Esophagus muscularis mucosa (tissue), 4 donors: ENCODE measurements at places on chromosomes 4 and X.

DNA sequence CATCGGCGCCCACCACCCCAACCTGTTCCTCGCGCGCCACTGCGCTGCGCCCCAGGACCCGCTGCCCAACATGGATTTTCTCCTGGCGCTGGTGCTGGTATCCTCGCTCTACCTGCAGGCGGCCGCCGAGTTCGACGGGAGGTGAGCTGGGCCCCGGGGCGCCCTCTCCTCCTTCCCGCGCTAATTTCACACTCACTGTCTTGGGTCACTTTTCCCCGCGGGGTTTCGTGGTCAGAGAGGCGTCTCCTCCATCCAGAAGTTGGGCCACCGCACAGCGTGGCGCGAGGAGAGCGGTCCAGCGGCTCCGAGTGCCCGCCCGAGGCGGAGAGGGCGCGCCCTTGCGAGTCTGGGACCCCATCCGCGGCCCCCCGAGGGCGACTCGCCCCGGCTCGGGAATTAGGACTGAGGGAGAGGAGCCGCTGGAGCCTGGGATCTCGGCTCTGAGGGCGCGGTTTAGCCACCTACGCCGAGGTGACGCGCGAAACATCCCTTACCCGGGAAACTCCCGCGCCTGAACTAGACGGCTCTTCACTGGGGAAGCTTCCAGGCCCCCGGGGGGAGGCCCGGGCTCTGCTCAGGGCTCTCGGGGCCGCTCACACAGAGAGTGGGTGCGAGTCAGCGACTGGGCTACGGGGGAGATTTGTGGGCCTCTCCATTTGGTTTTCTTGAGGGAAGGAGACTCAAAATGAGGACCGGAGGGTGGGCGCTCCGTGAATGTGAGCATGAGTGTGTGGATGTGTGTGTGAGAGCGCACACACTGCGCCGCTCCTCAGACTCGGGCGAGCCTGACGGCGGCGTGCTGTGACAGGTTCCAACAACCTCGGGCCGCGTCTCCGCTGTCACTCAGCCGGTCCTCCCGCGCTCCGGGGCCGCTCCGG lies 551 bp downstream of the NPNT start:
- no peak for DNase-seq

DNA sequence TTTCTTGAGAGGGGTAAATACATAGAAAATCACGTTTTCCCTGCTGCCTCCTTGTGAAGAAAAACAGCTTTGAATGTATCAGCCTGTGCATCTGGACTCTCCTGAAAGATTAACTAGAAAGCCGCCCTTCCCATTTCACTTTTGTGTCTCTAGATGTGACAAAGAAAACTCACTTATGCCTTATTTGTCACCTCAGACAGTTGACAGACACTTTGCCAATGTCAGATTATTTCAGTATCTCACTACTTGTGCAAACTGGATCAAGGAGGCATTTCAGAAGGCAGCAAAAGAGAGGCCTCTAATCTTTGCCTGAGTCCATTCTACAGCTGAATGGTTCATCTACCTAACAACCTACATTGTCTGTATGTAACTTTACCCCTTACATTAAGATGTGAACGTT lies 754.9 kb downstream of the RPA4 start:
- no peak for DNase-seq

DNA sequence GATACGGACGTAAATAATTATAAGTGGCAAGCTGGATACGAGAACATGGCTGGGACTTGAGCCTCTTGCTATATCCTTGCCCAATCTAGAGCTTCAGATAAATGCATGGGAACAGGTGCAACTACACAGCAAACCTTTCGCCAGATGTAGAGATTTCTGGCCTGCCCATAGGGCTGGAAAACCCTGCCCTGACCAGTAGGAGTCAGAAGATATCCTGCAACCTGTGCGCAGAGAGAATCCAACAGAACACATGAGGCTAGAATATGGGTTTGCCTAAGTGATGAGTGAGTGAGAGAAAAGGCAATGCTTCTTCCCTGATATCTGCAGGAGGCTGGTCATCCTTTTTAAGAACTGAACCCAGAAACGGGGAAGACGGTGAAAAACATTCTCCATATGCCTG lies 805.3 kb upstream of the TENM3 start:
- DNase-seq: no peak

- DNase-seq: no peak
Observed at GRCh38 chr4:141309874-141310273, 89.2 kb downstream of the ZNF330 start.

DNA sequence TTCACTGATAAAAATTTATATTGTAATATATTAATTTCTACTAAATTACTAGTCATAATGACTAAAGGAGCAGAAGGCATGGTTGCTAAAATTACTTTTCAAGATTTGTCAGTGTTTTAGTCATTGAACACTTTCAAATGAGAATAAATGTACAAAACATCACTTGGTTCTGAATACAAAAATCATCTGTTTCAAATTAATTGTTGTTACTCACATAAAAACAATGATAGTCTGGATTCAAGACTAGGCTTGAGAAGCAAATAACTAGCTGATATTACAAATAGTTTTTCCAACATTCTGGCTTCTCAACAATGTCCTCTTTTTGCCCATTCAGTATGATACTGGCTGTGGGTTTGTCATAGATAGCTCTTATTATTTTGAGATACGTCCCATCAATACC lies 112.5 kb downstream of the ANAPC10 start:
- no peak for DNase-seq

GRCh38 chr4:127558489-127559407 lies 74.0 kb upstream of the INTU start:
- DNase-seq: no peak

DNA sequence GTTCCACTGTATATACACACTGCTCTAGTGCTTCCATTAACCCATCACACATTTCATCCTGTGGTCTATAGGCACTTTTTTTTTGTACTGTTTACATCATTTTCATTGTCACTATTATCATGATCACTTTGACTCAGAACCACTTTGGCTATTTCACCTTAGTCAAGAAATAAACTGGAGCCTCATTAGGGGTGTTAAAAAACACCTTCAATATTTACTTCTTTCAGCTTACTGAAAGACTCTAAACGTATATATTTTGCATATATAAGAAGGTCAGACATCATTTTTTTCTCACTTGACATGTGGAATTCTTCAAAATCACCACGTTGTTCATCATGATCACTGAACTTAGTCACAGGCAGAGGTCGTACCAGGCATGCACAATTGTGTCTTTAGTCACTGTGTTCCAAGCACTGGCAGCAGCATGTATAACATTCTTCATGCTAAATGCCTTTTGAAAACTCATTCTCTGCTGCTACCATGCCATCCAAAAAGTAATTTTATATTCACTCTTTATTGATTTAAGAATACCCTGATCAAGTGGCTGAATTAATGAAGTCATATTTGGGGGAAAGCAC lies 229.2 kb upstream of the ARSJ start:
- no peak for DNase-seq

GRCh38 chrX:148282504-148282903 lies 217.9 kb upstream of the AFF2 start:
- DNase-seq: no peak

DNA sequence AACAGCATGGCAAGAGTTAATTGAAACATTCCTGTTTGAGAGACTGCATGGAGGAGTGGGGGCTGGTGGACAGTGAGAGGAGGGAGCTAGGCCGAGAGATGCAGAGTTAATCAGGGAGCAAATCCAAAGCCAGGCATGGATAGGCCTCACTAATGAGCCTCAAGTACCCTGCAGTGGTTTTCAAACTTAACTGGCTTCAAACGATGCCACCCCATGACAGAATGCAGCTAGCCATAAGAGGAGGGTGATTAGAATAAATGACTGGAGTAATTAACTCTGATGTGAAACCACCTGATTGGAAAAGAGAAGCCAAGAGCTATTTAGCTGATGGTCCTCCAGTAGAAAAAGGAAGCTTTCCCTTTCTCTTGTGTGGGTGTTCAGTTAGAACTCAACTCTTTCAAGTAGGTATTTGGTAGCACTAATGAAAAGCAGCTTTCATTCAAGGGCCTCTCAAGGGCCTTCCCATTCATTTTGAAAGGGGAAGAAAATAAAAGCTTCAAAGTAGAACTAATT lies 215.4 kb upstream of the MAB21L2 start:
- no peak for DNase-seq

DNA sequence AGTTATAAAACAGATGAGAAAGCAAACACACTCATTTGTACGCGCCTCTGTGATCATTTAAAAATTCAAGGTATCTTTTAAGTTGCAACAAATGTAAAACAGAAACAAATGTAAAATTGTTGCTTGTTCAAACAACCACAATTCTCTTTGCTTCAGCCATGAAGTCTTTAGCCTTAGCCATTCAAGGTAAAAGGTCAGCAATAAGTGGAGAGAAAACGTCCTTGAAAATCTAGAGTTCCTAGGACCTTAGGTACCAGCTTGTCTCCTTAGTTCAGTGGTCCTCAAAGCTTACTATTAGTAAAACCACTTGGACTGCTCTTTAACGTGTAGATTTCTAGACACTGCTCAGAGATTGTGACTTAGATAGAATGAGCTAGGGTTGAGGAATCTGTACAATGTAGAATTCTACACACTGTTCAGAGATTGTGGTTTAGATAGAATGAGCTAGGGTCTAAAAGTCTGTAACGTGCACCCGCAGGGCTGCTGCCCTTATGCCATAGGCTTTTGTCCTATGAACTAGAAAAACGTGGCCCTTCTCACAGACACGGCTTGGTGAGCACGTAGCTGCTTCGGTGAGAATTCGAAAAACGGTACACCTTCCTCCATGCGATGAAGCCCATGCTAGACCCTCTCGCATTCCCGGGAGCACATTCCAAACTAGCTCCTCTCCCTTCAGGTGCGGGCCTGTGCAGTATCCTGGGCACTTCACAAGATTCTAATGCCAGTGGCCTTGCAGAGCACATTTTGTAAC lies 1.7 kb downstream of the PLAC8 start:
- DNase-seq: no peak

- DNase-seq: no peak
Observed at GRCh38 chr4:54089875-54090274, 10.1 kb upstream of the GSX2 start.

- DNase-seq: no peak
Observed at GRCh38 chrX:140500441-140500840, 4.4 kb downstream of the SOX3 start.

- no peak for DNase-seq
Observed at GRCh38 chrX:102835504-102836146, 101.4 kb upstream of the RAB40AL start.

GRCh38 chr4:122313006-122313646 lies 65.7 kb upstream of the ADAD1 start:
- DNase-seq: no peak

- DNase-seq: no peak
Observed at GRCh38 chr4:105400901-105401677, 72.8 kb downstream of the PPA2 start.

DNA sequence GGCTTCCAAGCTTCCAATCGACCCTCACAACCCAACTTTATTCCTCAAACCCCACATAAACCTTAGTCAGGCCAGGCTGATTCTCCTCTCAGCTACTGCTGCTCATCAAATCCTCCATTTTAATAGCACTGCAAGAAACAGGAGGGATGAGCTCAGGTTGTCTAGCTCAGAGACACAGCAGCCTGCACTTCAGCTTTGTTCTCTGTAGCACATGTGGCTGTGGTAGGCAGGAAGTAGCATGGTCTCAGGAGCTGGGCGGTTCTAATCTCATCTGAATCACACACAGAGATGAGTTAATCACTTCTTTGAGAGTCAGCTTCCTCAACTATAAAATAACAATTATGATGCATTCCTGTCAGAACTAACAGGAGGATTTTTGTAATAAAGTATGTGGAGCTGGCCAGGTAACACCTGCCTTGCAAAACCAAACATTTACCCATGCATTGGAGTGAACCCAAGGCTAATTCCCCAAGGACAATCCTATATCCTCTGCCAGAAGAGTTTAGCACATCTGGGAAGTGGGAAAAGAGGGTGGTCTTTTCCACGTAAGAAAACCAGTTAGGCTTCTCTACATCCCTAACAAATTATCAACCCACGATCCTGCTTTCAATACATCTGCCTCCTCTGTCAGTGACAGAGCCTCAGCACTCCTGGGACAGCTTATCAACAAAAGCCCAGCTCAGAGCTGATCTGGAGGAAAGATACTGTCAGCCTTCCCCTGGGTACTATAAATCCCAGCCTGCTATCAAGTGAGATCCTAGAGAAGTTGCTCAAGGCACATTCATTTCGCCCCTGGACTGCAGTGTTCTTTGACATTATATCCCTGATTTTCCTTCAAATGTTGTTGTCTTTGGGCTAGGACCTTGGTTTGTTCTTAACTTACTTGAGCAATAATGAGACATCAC lies 32.8 kb downstream of the ELOVL6 start:
- DNase-seq: no peak

- no peak for DNase-seq
Observed at GRCh38 chrX:105894721-105895120, 72.4 kb downstream of the NRK start.

DNA sequence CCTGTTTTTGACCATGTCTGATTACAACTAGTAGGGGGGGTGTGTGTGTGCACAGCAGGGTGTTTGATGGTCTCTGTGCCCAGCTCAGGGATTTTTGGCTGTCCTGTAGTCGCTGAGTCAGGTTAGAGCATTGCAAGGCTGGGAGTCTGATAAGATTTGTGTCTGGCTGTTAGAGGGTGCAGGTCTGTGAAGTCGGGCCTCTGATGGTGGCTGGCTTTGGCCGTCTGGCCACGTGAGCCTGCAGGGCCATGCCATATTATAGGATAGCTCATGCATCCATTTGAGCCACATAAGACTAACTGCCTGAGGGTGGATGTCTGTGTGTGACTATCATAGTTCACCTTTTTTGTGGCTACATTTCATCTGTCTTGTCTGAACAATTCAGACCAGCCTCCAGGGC lies 4.9 kb downstream of the PORCN start:
- DNase-seq: no peak

DNA sequence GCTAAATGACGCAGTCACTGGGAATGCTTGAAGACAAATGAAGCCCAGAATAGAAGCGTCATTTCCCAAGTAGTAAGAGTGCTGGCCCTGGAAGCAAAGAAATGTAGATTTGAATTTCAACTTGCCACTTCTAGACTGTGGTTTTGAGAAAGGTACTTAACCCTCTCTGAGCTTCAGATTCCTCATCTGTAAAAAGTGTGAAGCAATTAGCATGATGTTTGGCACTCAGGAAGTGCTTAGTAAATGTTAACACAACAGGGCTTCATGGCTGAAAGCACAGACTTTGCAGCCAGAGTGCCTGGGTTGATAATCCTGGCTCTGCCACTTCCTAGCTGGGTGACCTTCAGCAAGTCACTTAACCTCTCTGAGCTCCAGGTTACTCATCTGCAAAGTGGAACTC lies 147.4 kb upstream of the RPS6KA3 start:
- no peak for DNase-seq

DNA sequence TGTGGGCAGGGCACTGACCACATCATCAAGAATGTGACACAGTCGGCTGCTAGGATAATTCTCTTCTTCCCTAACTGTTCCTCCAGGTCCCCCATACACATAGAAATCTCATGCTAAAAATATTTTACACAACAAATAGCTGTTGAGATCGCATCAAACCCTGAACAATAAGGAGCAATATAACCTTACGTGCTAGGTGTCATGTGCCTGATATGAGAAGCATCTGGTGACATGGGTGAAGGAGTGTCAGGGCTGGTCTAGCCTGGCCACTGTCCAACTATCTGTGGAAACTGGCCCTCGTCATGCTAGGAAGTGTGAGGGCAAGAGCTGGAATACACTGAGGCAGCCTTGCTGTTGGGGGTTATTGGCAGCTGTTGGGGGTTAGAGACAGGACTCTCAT lies 167.3 kb upstream of the PGRMC2 start:
- no peak for DNase-seq
